NCI-H1092 (cell line): ENCODE measurements at places on chromosomes 7 and 10.

DNA sequence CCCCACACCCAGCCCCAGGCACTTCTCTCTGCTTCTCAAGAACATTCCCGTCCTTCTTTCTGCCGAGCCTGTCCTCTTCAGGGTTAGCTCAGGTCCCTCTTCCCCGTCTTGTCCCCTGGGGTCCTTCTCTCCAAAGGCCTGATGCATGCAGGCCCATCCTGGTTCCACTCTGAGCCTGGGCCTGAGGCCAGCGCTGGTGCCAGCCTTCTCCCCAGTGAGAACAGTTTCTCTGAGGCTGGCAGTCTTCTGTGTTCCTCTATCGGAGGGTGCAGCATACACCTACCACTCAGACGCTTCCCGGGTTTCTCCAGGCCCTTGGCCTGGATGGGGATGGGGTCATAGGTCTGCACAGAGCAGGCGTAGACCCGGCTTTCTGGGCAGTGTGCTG, 14.6 kb downstream of the AP5Z1 start:
- DNase-seq = no peak

DNA sequence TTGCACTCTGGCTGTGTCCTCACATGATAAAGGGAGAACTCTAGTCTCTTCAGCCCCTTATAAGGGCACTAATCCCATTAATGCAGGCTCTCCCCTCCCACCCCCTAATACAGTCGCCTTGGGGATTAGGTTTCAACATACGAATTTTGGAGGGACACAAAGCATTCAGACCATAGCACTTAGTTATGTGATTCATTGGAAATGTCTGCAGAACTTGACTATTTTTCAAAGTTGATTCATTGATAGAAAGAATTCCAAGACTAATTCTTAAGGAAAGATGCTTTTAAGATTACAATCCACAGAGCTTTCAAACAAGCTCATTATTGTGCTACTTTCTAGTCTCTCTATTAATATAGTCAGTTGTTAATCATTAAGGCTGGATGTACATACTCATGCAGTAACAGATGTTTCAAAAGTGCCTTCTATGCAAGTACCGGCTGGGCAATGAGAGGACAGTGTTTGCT, 85.3 kb upstream of the RPA3 start:
- no peak for DNase-seq

DNA sequence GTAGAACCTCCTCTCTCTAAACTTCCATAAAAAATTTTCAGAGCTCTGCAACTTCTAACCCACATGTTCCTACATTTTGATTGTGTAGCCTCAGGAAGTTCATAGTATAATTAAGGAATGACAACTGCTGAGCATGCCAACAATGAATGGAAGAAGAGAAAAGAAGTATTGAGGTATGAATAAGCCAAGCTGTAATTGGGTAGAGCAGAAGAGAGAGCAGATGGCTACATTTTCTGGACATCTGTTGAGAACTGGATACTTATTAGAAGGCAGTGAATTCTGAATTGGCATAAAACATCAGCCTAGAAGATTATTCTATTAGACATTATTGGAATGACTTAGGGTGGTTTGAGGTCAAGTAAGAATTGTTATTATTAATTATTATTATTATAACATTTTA, 728.3 kb upstream of the PHF14 start:
- DNase-seq = no peak

DNA sequence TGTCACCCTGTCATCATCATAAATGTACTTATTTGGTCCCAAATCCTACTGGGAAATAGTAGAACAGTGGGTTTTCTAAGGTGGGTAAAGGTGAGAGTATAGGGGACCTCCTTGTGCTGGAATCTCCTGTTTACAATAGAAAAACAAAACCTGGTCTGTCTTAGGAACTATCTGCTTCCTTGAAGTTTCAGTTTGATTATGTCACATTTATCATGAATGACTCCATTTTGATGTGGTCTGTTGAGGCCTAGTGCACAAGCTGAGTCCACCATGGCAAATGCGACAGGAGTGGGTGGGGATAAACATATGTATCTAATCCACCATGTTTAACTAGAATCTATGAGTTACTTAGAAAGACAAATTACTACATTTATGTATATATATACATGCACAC, 13.0 kb upstream of the REPIN1 start:
- DNase-seq = no peak

- no peak for DNase-seq
Measured at GRCh38 chr7:155274633-155275355, 22.9 kb upstream of the INSIG1 start.

GRCh38 chr7:112546723-112547513, 66.1 kb downstream of the LSMEM1 start:
- DNase-seq = no peak

DNA sequence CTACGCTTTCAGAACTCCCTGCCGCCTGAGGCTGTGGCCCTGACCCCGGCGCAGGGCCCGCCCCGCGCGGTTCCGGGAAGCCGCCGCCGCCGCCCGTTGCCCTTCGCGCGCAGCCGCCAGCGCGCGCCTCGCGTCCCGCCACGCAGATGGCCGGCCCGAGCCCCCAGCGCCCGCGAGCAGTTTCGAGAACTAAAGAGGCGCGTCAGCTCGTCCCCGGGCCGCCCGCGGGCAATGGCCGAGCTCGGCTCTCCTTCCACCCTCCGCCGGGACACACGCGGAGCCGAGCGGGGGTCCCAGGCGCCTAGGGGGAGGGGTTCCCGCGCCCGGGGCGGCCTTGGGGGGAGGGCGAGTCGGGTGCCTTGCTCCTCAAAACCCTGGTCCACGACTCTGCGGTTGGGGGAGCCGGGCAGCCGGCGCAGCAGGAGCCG, 1.8 kb downstream of the HNRNPF start:
- DNase-seq = no peak

- no peak for DNase-seq
Measured at GRCh38 chr7:70063927-70064326, 465.7 kb downstream of the AUTS2 start.

GRCh38 chr7:114755856-114756255, 166.0 kb upstream of the MDFIC start:
- no peak for DNase-seq

DNA sequence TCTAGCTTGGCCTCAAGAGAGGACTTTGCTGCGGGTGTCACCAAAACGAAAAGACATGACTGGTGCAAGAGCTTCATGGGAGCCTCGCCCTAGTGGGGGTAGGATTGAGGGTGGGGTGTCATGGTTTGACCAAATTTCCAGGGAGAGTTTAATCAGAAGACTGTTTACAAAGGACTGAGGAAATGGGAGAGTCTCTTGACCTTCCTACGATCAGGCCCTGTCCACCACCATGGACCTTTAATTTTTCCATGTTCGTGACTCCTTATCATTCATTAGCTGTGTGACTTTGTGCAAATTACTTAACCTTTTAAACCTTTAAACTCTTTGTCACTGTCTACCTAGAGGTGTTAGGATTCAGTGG, 23.0 kb downstream of the AKR1E2 start:
- DNase-seq = no peak

GRCh38 chr10:92727550-92727949, 37.8 kb downstream of the HHEX start:
- no peak for DNase-seq

DNA sequence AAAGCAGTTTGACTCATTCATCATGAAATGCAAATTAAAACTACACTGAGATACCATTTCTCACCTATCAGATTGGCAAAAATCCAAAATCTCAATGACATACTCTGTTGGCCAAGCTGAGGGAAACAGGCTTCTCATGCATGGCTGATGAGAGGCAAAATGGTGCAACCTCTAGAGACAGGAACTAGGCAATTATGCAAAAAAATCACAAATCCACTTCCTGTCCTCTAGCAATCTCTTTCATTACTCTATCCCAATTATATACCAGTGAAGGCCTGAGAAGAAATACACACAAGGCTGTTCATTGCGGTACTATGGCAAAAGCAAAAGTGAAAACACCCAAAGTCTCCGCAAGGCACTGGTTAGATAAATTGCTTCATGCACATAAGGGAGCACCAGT, 25.9 kb upstream of the PTPRN2 start:
- DNase-seq = peak; percentile 38

DNA sequence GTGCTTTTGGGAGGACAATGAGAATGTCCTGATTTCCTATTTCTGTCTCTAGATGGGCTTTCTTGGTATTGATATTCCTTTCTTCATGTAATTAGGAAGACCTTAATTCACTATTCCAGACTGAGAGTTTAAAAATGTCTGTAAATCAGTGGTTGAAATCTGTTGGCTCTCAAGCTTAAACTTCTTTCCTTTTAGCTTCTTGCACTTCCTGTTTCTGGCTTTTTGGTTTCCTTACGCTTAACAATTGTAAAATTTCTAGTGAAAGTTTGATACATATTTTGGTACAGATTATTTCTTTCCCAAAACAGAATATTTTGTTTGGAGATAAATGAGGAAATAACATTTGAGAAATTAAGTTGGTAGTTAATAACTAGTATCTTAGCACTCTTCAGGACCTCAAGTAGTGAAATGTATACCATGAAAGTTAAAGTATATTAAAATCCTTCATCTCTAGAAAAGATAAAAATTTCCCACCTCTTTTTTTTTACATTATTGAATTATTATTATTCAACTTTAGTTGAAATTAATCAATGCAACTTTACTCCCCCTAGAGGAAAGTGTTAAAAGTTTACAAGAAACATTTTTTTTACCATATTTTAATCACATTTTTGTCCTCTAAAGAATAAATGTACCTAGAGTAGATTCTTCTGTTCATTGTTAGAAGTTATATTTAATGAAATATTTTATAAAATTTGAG, 137.2 kb downstream of the PHTF2 start:
- no peak for DNase-seq

GRCh38 chr7:1649751-1650326, 20.2 kb upstream of the ELFN1 start:
- DNase-seq = no peak

DNA sequence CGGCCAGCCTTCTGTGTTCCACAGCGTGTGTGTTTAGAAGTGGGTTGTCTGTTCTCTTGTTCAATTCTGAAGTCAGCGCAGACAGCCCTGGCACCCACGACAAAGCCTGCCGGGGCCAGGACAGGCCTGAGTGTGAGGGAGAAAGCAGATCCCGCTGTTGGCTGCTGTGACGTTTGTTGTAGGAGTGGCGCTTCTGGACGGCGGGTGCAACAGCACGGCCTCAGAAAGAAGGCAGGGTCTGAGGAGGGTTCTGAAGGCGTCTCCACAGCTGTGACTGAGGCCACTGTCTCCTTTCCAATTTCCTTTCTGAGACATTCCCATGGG, 76.2 kb downstream of the VIPR2 start:
- DNase-seq = no peak

DNA sequence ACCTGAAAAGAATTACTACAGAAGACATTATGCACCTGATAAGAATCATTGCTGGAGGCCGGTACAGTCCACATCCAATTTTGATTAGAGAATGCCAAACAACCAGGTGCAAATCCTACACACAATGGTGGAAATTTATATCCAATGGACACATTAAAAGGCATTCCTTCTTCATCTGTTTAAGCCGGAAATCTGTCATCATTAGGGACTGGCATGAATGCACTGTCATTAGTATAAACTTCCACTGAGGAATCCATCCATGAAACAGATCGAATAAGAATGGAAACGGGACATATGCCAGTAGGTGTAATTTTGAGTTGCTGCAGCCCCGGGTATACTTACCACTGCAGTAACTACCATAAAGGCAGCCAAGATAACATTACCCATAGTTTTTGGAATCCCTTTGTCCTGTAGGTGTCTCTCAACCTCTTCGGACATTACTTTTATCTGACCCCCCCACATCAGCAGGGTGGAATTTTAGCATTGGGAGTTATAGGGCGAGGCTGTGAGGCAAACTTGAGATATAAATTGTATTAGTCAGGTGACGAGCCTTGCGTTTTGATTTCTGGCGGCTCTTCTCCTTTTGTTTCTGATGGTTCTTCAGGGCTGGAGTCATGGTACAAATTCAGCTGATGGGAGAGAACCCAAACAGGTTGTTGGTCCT, 36.5 kb upstream of the AKR1C2 start:
- DNase-seq = no peak

GRCh38 chr7:11415101-11415500, 416.9 kb downstream of the THSD7A start:
- DNase-seq = no peak

- no peak for DNase-seq
Measured at GRCh38 chr7:138491612-138492386, 31.7 kb downstream of the TRIM24 start.

DNA sequence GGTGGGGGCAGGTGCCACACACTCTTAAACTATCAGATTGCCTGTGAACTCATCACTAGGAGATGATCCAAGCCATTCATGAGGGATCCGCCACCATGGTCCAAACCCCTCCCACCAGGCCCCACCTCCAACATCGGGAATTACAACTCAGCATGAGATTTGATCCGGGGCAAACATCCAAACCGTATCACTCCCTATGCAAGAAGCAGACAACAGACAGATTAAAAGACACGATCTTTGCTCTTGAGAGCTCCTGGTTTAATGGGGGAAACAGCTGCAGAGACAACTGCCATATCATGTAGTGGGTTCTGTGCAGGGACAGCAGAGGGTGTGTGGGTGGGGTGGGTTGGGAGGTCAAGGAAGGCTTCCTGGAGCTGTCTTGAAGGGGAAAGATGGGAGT, 123.6 kb downstream of the EMX2 start:
- no peak for DNase-seq

- DNase-seq = peak; percentile 24
Measured at GRCh38 chr7:34064519-34065158, 159.3 kb downstream of the BMPER start.

GRCh38 chr10:130109796-130110245, 809 bp downstream of the C10orf143 start:
- peak; percentile 38 for DNase-seq

DNA sequence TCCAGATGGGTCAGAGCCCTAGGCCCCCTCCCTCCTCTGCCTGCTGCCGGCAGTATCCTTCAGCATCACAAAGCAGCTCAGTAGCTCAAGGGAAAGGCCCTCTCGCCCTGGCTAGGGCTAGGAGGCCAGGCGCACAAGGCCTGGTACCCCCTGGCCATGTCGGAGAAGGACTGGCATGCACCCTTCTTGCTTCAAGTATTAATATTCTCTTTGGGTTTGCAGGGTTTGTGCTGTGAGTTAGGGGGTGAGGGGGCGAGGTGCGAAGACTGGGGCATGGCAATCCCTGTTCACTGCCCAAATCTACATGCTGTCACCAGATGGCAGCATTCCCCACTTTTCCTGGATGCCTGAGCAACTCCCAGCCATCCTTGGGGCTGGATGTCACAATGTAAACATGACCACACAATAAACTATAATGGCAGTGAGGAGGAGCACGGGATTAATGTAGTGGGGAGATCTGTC, 105.2 kb downstream of the NEURL1 start:
- no peak for DNase-seq

- DNase-seq = no peak
Measured at GRCh38 chr7:77549106-77549870, 12.2 kb downstream of the PTPN12 start.

DNA sequence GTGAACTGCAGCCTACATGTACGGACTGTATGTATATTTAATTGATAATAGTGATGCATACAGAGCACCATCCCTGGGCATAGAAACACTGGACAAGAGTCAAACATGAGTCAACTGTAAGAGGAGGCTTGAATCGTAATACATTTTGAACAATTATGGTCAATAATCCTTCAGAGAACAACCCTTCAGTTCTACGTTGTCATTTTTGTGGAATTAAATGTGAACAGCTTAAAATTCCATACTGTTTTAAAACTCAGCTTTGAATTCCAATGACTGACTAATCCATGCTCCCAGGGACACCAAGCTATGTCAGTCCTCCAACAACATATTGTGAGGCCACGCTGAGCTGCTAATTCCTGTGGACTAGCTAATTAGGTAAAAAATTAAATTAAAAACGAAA, 41.5 kb upstream of the KMT2E start:
- DNase-seq = no peak

- DNase-seq = no peak
Measured at GRCh38 chr10:44968091-44968490, 8.5 kb downstream of the RASSF4 start.
